ENCODE measurements at places on chromosomes 1 and 21. TPM values are rescaled to one million over a fixed set of nuclear protein-coding genes. Genes with fewer than 3 reads are reported as not detected.

GRCh38 chr1:226223157-226223785, at the start of gene MIXL1:
Gene MIXL1 (plus strand): TSS chr1:226223664. CDS start chr1:226223682, 18 bp downstream.
- DNase-seq: peak; percentile 61
- no peak within 1 kb of the TSS for H3K27ac ChIP-seq
- peaks cover 28% of the 10 kb centered on the region for H3K27me3 ChIP-seq
- peaks cover 2% of the 10 kb centered on the region for H3K36me3 ChIP-seq
- peak within 1 kb of the TSS; percentile 81 for H3K4me3 ChIP-seq

- H3K27ac ChIP-seq: no peak overlapping the region
- no peaks in the 10 kb centered on the region for H3K27me3 ChIP-seq
- H3K4me3 ChIP-seq: no peak overlapping the region
- no peaks in the 10 kb centered on the region for H3K36me3 ChIP-seq
Observed at GRCh38 chr1:240465531-240465940, 146.4 kb downstream of the GREM2 start.

The SF3B4 gene
- total RNA-seq: 131 TPM

The LAMC2 gene
- total RNA-seq: 0.07 TPM

- H3K36me3 ChIP-seq: no peaks in the 10 kb centered on the region
- no peak for DNase-seq
- H3K27ac ChIP-seq: no peak overlapping the region
- H3K27me3 ChIP-seq: peaks cover 67% of the 10 kb centered on the region
- H3K4me3 ChIP-seq: no peak overlapping the region
Observed at GRCh38 chr21:34671462-34671861, 2.7 kb downstream of the CLIC6 start.
